ENCODE measurements at places on chromosomes 5 and 9.

DNA sequence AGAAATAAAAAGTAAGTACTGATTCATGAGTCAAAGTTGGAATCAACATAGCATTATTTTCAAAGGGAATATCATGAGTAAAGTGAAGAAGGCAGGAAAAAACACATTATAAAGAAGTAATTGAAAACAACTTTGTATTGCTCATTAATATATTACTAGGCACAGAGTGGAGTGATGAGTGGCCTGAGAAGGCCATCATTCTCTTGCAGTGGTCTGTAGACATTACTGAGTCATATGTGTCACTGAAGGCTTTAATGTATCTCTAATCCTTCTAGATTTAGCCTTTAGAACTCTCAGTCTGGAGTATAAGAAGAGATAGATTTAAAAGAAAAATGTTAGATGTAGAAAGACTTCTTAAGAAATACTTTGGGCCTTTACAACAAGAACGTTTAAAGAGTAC lies 881.4 kb downstream of the DNAH5 start:
- no peak for DNase-seq

- DNase-seq: no peak
These were observed 9.4 kb downstream of the NDUFS6 start for GRCh38 chr5:1810581-1811101.

GRCh38 chr5:33423018-33423630 lies 17.6 kb upstream of the TARS1 start:
- DNase-seq: no peak

- DNase-seq: no peak
These were observed 549.1 kb downstream of the MTRR start for GRCh38 chr5:8418049-8418426.

DNA sequence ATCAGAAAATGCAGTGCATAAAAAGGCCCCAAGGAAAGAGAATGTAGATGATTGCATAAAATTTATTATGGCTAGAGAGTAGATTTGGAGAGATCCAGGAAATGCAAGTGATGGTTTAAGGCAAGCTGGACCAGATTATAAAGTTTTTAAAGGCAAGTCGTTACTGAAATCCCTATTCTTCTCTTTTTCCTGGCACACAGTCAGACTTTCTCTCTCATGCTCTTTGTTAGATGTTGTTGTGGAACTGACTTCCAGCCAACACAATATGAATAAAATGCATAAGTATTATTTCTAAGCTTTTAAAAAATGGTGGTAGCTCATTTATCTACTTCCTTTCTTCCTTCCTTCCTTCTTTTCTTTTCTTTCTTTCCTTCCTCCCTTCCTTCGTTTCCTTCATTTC lies 1085.4 kb upstream of the CDH6 start:
- no peak for DNase-seq

DNA sequence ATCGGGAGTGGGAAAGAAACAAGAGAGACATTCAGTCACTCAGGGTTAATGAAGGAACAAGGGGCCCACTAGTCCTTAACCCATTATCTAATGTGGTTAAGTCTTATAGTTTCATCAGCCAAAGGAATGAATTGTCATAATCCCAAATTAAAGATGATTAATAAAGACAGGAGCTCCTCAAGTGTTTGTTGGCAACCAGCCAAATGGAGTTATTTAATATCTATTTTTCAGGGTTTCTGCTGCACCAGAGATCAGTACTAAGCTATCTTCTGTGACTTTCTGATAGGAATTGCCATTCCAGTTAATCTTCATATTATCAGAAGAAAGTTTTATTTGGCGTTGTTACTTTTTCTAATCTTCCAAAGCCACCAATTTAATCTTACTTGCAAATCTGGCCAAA lies 34.0 kb upstream of the FCHO2 start:
- DNase-seq: no peak

Data from Peyer's patch (tissue), 4 donors.